Mesenteric fat pad (tissue), 1 donor: ENCODE measurements at places on chromosomes 5 and 9. TPM values are rescaled to one million over a fixed set of nuclear protein-coding genes. Genes with fewer than 3 reads are reported as not detected.

Gene PHYHD1
- 13.6 TPM for total RNA-seq

Gene CERCAM
- total RNA-seq, result 46.0 TPM

Gene TIMD4
- not detected for total RNA-seq

DNA sequence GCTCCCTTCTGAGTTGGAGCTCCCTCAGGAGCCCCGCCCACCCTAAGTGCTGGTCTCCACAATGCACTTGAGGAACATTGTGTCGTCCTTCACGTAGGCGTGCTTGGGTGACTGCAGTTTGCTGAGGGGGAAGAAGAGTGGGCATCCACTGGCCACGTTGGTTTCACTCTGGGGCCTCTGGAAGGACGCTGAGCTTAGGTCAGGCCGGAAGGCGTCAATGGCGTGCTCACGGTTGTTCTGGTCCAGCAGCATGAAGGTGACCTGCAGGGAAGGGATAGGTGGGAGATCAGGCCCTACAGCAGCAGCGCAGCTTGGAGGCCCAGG is 21.7 kb downstream of the TRAF1 start:
- DNase-seq, result no peak

DNA sequence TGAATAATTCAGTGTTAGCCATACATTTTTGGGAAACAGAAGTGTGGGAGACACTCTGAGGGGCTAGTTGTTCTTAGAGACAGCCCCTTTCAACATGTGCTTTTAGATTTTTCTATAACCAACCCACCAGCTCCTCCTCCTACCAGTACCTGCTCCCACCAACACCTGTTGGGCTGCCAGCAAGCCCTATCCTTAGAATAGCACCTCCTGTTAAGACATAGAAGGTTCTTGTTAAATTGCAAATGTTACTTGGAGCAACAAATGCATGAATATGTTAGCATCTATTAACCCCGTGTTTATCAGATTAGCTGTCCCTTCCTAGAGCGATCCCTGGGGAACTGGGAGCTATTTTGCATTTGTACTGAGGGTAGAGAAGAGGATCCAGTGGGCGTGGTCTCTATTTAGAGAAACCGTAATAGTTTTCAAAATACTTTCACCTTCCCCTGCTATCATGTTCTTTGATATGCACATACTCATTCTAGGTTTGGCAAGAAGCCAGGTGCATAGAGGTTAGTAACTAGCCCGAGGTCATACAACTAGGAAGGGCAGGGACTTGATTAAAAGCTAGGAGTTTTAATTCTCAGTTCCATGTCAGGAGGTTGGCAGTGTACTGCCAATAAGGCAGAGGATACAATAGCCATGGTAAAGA is 334.4 kb downstream of the KCTD16 start:
- no peak for DNase-seq

GRCh38 chr5:126628102-126628501 is 27.4 kb downstream of the PHAX start:
- DNase-seq, result no peak

GRCh38 chr5:137822158-137822764 is 45.4 kb upstream of the MYOT start:
- no peak for DNase-seq
